ENCODE measurements at places on chromosomes 6 and 20.

DNA sequence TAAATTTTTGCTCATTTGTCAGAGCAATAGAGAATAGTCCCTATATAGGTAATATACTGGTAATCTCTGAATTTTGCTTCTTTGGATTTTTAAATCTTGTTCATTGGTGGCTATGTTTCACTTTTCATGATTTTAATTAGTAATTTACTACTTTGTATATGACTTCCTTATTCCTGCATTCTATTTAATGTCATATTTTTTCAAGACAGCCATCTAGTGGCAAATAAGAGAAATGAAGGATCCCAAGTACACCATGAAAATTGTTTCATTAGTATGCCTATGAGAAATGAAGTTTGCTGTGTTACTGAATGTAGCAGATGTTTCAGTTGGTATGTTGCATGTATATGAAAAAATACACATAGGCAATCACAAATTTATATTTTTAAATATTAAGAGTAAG, 82.4 kb downstream of the ZNF292 start:
- no peaks in the 10 kb centered on the region for H3K27me3 ChIP-seq
- DNase-seq, result peak; percentile 57
- no peak overlapping the region for H3K4me3 ChIP-seq
- H3K4me1 ChIP-seq, result no peaks in the 10 kb centered on the region

- no peak for DNase-seq
- H3K27me3 ChIP-seq, result no peaks in the 10 kb centered on the region
- no peak overlapping the region for H3K4me3 ChIP-seq
- peaks cover 12% of the 10 kb centered on the region for H3K36me3 ChIP-seq
- H3K4me1 ChIP-seq, result peaks cover 21% of the 10 kb centered on the region
Observed at GRCh38 chr6:13302751-13303667, 25.3 kb downstream of the TBC1D7 start.

DNA sequence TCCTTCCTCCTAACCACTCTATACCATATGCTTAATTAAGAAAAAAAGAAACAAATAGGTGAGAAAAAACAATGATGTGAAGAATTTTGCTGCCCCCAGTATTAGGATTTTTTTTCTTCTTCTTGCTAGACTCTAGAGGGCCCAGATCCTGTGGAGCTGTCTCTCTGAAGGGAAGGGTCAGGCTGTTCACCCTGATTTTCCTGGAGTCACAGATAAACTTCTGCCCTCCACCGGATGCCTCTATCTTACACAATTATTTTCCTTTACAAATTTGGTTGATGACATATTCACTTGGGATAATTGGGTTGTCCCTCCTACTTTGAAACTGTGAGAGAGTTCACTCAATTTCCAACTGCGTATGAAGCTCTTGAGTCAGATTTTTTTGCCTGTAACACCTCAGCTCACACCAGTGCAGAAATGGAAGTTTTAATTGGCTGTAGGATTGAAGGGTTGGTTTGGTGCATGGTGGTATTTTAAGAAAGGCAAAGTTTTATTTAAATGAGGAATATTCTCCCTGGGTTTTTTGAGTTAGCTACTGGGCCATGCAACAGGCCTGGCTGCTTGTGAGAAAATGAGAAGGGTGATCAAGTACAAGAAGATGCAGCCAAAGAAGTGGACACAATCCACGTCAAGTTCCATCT, 73.7 kb upstream of the ESR1 start:
- no peaks in the 10 kb centered on the region for H3K27me3 ChIP-seq
- DNase-seq, result peak; percentile 96
- peaks cover 93% of the 10 kb centered on the region for H3K4me1 ChIP-seq
- peak overlapping the region; percentile 99 for H3K27ac ChIP-seq
- H3K36me3 ChIP-seq, result peaks cover 15% of the 10 kb centered on the region
- peak overlapping the region; percentile 48 for H3K4me3 ChIP-seq

DNA sequence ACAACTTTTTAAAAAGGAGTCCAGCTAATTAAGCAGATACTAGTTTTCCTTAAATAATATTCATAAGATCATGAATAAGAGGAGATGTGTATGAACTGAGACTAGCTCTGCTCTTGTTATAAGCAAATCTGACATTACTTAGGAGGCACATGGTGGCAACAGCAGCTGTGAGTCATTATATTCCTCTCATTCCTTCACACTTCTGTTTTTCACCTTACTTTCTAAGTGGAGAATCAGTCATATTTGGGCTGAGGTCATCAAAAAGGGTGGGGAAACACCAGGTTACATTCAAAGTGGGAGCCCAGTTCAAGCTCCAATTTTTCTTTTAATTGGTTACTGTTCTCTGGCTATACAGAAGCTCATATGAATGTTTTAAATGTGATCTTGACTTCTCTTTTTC, 6.0 kb upstream of the RIPPLY2 start:
- H3K4me1 ChIP-seq, result no peaks in the 10 kb centered on the region
- no peaks in the 10 kb centered on the region for H3K36me3 ChIP-seq
- H3K27ac ChIP-seq, result no peak overlapping the region
- H3K27me3 ChIP-seq, result no peaks in the 10 kb centered on the region
- no peak for DNase-seq

GRCh38 chr6:166387642-166388289, 5.0 kb upstream of the MPC1 start:
- no peak overlapping the region for H3K27ac ChIP-seq
- no peaks in the 10 kb centered on the region for H3K36me3 ChIP-seq
- no peak for DNase-seq
- H3K4me3 ChIP-seq, result no peak overlapping the region
- H3K27me3 ChIP-seq, result no peaks in the 10 kb centered on the region

GRCh38 chr6:12169377-12169776, 120.8 kb upstream of the EDN1 start:
- H3K4me3 ChIP-seq, result no peak overlapping the region
- H3K27me3 ChIP-seq, result no peaks in the 10 kb centered on the region
- no peak overlapping the region for H3K27ac ChIP-seq
- no peaks in the 10 kb centered on the region for H3K36me3 ChIP-seq

DNA sequence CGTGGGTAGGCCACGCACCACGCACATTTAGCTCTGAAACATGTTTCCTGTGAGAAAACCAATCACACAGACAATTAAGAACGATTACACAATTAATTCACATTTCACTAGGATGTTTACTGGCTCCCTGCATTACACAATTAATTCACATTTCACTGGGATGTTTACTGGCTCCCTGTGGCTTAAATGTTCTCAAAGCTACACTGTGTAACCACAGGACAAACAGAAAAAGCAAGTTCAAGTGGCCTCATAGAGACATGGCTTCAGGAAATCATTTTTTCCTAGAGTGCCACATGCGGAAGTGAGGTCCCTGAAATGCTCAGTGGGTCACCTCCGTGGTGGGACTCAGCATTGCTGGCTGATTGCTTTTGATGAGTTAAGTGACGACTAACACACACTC, 61.7 kb upstream of the XRN2 start:
- no peaks in the 10 kb centered on the region for H3K36me3 ChIP-seq
- no peak for DNase-seq
- H3K27ac ChIP-seq, result no peak overlapping the region
- no peak overlapping the region for H3K4me3 ChIP-seq
- H3K27me3 ChIP-seq, result no peaks in the 10 kb centered on the region
- no peaks in the 10 kb centered on the region for H3K4me1 ChIP-seq
